GM13976 (cell line): ENCODE measurements at places on chromosomes 5 and 9.

GRCh38 chr5:137567226-137567625, 68.1 kb upstream of the SPOCK1 start:
- no peak for DNase-seq

DNA sequence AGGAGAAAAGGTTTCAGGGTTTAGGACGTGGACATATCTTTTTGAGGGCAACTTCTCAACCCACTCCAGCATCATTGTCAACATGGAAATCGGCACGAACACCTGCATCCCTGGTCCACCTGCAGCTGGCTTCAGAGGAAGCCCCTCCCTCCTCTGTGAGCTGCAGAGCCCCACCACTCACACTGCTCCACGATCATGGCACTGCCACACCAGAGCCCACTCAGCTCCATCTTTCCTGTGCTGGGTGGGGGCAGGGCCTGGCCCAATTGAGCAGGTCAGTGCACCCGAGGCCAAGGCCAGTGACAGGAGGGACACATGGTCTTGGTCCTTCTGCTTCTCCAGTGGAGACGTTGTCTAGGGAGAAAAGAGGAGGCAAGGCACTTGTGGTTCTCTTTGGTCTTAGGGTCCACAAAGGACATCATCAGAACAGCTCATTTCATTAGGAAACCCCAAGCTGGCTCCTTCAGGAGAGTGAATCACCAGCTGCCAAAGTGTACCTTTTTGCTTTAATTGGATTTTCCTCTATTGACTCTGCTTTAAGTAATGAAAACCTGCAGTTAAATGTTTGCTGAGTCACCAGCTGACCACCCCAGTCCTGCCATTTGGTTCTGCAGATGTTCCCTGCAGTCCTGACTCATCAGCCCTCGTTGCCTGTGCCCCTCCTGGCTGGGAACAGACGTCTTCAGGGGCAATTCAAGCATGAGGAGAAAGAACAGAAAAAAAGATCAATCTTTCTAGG, 56.2 kb downstream of the UBE2QL1 start:
- DNase-seq, result no peak

DNA sequence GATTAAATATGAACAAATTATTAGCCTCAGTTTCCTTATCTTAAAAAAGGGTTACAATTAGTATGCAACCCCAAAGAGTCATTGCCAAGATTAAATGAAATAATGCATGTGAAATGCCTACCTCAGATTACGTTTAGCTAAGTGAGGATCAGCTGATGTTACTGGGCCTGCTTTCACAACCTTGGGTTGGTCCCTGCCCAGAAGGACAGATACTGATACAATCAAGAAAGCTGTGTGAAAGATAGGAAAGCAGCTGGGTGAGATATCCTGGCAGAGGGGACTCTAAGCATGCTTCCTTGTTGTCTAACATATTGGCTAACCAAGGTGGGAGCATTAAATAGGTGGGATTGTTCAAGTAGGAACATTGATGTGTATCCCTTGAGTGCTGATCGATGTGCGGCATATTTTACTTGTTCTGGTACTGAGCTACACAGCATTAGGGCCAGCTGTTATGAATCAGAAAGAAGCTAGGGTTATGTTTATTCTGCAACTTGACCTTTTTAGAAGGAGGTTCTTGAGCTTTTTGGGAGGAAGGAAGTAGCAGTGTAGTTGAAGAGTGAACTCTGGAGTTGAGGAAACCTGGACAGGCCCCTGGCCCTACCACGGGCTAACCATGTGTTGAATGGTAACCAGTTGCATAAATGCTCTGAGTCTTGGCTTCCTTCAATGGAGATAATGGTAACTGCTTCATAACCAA, 28.9 kb downstream of the SNX24 start:
- no peak for DNase-seq

DNA sequence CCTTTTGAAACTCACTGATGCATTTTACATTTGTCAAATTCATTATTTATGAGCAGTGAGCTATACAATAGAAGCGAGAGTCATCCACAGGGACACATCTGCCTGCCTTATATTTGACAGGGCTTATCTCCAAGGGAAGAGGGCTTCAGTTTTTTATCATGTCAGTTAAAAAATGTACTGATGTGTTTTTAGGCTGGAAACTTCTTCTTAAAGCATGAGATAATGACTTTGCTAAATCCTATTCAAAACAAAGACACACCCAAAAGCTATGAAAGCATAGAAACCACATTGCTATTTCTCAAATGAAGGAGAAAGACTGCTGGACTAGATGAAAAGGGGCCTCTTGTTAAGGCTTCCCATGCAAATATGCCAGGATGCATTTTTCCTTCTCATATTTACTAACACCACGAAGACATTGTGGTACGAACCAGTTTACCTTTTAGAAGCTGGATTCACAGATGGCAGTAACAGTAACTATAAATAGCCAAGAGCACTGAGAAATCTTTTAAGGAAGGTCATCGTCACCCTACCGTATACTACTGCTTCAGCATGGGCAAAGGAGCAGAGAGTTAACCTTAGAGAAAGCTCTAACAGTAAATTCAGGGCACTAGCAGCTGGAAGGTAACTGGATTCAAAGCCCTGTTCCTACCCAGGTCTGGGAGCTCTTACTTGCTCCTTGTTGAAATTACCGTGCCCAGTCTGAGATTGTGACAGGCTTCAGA, 86.3 kb upstream of the IFNK start:
- DNase-seq, result no peak

- no peak for DNase-seq
Measured at GRCh38 chr5:87457706-87458105, 45.0 kb upstream of the CCNH start.

GRCh38 chr9:73216100-73216499, 64.4 kb downstream of the ANXA1 start:
- no peak for DNase-seq

DNA sequence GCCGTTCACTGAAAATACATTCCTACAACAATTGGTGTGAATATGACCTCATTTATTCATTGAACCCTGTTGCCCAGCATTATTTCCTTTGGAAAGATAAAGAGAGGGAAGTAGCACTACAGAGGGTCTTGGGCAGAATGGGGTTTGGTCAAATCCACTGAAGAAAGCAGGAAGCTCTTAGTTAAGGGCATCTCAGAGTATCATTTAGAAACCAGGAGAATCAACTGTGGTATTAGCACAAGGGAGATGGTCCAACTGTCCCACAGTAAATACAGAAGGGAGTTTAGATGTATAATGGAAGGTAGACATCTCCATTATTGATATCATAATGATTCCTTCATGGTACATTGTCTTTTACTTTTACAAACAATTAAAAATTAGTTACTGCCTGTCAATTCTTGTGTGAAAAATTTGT, 47.1 kb downstream of the LIX1 start:
- no peak for DNase-seq

- DNase-seq, result no peak
Measured at GRCh38 chr5:168472329-168472728, 13.9 kb upstream of the RARS1 start.

DNA sequence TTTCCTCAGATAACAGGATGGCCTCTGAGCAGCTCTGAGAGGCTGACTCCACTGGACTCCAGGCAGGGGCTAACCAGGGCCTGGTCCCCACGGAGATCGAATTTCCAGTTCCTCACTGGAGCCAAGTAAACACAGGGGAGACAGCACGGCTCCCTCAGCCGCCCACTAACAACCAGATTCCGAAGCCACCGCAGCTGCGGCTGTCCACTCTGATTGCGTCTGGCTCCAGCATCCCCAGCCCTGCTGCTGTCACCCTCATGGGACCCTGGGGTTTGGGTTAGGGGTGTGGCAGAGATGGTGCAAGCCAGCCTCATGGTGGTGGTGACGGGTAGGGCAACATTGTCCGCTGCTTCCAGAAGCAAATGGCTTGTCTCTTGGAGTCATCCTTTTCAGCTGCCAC, 172.6 kb downstream of the RGS3 start:
- no peak for DNase-seq

- DNase-seq, result peak; percentile 52
Measured at GRCh38 chr9:4298255-4299004, 1.4 kb downstream of the GLIS3 start.

DNA sequence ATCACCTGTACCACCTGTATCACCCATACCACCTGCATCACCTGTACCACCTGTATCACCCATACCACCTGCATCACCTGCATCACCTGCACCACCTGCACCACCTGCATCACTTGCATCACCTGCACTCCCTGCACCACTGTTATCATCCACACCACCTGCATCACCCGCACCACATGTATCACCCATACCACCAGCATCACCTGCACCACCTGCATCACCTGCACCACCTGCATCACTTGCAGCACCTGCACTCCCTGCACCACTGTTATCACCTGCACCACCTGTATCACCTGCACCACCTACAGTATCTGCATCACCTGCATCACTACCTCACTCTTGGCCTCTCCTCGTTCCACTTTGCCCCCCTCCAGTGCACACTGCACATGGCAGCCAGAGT, 63.2 kb upstream of the CKMT2 start:
- no peak for DNase-seq

GRCh38 chr9:135802876-135803419, 101.0 kb downstream of the KCNT1 start:
- DNase-seq, result no peak
